Stimulated activated naive B cell treated with anti-CD40 and anti-IgM and Interleukin-4, amounts not matched to agents 10 μg/mL and 1 μg/mL and 100 μg/mL, for 72 hours (primary cell): ENCODE measurements at places on chromosomes 12 and 14.

DNA sequence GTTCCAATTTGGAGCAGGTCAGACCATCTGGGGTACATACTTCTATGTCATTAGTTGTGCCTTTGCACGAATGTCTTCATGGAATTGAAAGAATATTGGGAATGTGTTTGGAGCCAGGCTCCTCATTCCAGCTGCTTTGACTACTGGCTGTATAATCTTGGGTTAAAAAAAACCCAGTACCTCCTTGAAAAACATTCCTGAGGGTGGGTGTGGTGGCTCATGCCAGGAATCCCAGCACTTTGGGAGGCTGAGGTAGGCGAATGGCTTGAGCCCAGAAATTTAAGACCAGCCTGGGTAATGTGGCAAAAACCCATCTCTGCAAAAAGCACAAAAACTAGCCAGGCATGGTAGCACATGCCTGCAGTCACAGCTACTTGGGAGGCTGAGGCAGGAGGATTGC, 125.6 kb downstream of the TTC8 start:
- DNase-seq, result no peak
- H3K4me1 ChIP-seq, result no peaks in the 10 kb centered on the region
- no peak overlapping the region for H3K4me3 ChIP-seq
- no peak overlapping the region for H3K27ac ChIP-seq

GRCh38 chr12:121026274-121027045, 10.2 kb upstream of the C12orf43 start:
- no peak overlapping the region for H3K27ac ChIP-seq
- peaks cover 20% of the 10 kb centered on the region for H3K27me3 ChIP-seq
- no peaks in the 10 kb centered on the region for H3K4me1 ChIP-seq
- peaks cover 3% of the 10 kb centered on the region for H3K36me3 ChIP-seq

DNA sequence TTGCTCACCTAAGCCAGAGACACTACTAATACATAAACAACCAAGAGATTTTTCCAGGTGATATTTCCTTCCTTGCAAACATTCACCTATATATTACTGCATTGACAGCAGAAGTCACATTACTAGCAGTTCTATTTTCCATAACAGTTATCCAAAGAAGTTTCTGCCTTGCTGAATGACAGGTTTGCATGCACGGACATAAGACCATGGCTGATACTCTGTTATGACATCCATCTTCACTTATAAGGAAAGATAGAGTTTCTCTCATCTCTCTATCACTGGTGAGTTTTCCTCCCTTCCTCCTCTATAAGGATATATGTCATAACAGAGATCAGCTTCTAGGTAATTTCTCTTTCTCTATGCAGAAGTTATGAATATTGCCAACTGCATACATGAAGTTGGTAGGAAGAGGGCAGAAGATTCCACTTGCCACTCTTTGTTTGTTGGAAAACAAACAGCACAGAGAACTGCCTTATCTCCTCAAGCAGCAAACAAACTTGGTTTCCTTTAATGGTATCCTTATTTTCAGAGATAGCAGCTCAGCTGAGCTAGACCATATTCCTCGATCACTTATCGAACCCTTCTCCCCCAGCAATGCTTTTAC, 557.0 kb downstream of the VRK1 start:
- no peak for DNase-seq
- H3K4me1 ChIP-seq, result no peaks in the 10 kb centered on the region
- H3K27ac ChIP-seq, result no peak overlapping the region
- H3K4me3 ChIP-seq, result no peak overlapping the region
- H3K36me3 ChIP-seq, result no peaks in the 10 kb centered on the region

- no peak overlapping the region for H3K4me3 ChIP-seq
- DNase-seq, result no peak
- H3K36me3 ChIP-seq, result peaks cover 47% of the 10 kb centered on the region
- no peak overlapping the region for H3K27ac ChIP-seq
- no peaks in the 10 kb centered on the region for H3K27me3 ChIP-seq
- peaks cover 6% of the 10 kb centered on the region for H3K4me1 ChIP-seq
Measured at GRCh38 chr12:131751335-131751734, 40.4 kb downstream of the SFSWAP start.

DNA sequence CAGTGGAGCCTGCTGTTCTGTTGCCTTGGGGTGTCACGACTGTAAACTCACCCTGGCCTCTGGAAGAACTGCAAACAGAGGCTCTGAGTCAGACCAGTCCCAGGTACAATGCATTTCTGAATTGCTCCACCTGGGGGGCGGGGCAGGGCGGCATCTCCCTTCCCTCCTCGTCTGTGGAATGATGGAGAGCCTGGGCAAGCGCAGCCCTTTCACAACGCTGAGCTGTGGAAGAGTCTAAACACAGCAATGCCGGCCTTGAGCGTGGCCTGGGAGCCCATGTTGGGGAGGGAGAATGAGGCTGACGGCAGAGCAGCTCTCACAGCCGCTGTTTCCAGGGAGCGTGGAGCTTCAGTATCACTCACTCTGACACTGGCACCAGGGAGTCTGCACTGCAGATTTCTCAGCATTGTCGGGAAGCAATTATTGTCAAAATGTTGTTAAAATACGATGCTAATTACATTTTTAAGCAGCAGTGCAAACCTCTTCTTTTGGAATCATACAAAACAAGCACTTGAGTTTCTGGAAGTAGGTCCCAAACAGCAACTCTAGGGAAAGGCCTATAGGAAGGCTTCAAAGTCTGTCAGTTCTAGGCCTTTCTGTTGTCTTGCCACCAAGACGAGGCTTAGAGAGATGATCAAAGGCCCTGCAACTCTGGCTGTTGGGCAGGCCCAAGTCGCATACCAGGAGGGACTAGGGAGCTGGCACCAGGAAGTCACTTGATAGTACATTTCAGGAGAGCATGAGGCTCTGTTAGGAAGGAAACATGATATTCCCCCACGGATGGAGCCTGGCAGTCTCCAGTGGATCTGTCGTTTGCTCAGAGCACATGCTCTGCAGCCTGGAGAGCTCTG, 244.0 kb upstream of the FKBP4 start:
- DNase-seq, result no peak
- H3K36me3 ChIP-seq, result no peaks in the 10 kb centered on the region
- no peak overlapping the region for H3K4me3 ChIP-seq
- H3K27ac ChIP-seq, result no peak overlapping the region
- H3K4me1 ChIP-seq, result no peaks in the 10 kb centered on the region

GRCh38 chr14:103393070-103393469, 7.9 kb downstream of the MARK3 start:
- no peak overlapping the region for H3K27ac ChIP-seq
- no peak for DNase-seq
- no peaks in the 10 kb centered on the region for H3K27me3 ChIP-seq
- H3K36me3 ChIP-seq, result peaks cover 6% of the 10 kb centered on the region

GRCh38 chr12:10226731-10227130, 14.1 kb downstream of the GABARAPL1 start:
- no peak overlapping the region for H3K4me3 ChIP-seq
- no peaks in the 10 kb centered on the region for H3K27me3 ChIP-seq
- peaks cover 17% of the 10 kb centered on the region for H3K4me1 ChIP-seq
- DNase-seq, result no peak

DNA sequence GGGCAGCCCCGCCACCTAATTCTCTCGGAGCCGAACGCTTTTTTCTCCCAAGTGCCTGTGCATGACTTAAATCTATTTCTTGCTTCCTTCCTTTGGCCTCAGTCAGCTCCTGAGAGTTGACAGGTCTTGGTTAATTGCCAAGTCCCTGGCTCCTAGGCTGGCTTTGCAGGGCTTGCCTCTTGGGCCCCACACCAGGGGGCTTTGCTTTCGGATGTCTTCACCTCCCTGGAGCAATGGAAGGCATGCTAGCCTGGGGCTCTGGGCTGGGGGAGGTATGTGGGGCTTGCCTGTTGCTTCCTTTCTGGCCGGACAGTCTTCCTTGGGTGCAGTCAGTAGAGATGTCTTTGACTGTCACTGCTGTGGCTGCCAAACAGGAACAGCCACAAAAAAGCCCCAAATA, 2.2 kb upstream of the KRT80 start:
- H3K36me3 ChIP-seq, result no peaks in the 10 kb centered on the region
- H3K4me1 ChIP-seq, result no peaks in the 10 kb centered on the region
- H3K4me3 ChIP-seq, result no peak overlapping the region
- DNase-seq, result no peak
- no peak overlapping the region for H3K27ac ChIP-seq
- peaks cover 26% of the 10 kb centered on the region for H3K27me3 ChIP-seq

- H3K27me3 ChIP-seq, result peaks cover 4% of the 10 kb centered on the region
- H3K4me3 ChIP-seq, result no peak overlapping the region
- peaks cover 2% of the 10 kb centered on the region for H3K36me3 ChIP-seq
- H3K27ac ChIP-seq, result no peak overlapping the region
- H3K4me1 ChIP-seq, result no peaks in the 10 kb centered on the region
Measured at GRCh38 chr14:59511916-59512575, 27.7 kb downstream of the JKAMP start.

GRCh38 chr14:99407416-99407815, 73.2 kb downstream of the SETD3 start:
- H3K27ac ChIP-seq, result no peak overlapping the region
- no peaks in the 10 kb centered on the region for H3K27me3 ChIP-seq
- peaks cover 23% of the 10 kb centered on the region for H3K36me3 ChIP-seq

DNA sequence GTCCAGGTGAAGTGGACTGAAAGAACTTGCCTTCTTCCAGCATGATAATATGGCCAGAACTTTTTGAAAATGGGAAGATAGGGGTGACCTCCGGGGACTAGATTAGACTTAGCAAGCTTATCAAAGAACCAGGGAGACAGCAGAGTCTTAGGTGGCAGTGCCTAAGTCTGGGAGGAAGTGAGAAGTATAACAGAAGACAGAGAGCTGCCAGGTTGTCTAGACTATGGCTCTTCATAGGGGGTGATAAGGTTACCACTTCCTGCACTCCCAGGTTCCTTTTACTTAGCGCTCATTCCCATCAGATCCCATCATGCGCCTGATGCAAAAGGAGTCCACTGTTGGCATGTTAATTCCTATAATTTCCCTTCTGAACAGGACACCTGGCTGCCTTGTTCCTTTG, 69.9 kb downstream of the PLXNC1 start:
- DNase-seq, result no peak
- no peak overlapping the region for H3K4me3 ChIP-seq
- H3K36me3 ChIP-seq, result peaks cover 23% of the 10 kb centered on the region
- no peaks in the 10 kb centered on the region for H3K27me3 ChIP-seq
- H3K4me1 ChIP-seq, result peaks cover 19% of the 10 kb centered on the region

DNA sequence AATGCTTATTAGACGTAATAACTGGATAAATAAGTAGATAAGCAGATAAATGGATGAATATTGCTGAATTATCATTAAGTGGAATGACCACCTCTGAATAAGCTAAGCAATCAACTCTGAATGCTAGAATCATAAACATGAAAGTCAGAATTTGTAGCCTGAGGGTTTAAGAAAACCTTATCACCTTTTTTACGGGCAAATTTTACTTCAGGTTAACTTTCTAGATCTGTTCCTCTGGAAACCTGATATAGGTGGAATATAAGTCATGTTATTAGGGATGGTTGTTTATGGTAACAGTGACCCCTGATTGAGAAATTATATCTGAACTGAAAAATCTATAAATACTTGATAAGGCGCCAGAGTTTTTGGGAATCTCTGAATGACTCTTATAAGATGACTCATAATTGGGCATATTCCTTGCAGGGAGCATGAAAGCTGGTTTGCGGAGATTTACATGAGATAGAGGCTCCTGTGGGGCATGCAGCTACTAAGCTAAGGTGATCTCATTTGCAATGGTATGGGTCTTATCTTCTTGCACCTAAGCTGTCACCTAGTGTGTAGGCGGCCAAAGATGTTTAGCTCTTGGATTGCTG, 12.1 kb downstream of the SPX start:
- H3K36me3 ChIP-seq, result no peaks in the 10 kb centered on the region
- no peak overlapping the region for H3K4me3 ChIP-seq
- peaks cover 27% of the 10 kb centered on the region for H3K27me3 ChIP-seq
- no peak for DNase-seq
- no peak overlapping the region for H3K27ac ChIP-seq
- H3K4me1 ChIP-seq, result no peaks in the 10 kb centered on the region

DNA sequence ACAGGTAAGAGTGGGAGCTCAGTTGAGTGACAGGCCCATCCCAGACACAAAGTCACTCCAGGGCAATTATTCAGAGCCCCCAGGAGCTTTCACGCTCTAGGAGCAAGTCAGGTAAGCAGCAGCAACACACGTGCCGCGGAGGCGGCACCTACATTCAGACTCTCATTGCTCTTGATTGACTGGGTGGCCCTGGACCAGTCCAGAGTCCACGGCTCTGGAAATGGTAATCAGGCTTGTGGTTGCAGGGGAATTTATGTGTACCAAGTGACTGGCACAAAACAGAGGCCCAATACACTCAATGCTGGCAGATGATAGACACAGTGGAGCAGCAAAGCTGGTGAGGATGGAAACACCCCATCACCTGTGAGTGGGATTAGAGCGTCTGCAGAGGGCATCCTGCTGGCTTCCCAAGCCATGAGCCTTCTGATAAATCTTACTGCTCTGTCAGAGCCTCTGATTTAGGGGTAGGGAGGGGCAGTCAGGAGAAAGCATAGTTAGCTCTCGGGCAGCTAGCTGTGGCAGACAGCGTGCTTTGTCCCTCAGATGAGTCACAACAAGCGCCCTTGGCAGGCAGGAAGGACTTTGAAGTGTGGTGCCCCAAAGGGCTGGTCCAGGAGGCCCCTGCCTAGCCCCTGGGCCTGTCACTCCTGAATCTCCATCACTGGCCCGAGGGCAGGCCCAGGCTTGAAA, 344.7 kb downstream of the CACNA1C start:
- no peak overlapping the region for H3K27ac ChIP-seq
- H3K4me3 ChIP-seq, result no peak overlapping the region
- H3K4me1 ChIP-seq, result no peaks in the 10 kb centered on the region
- no peaks in the 10 kb centered on the region for H3K27me3 ChIP-seq

GRCh38 chr12:70330158-70330557, 35.9 kb upstream of the KCNMB4 start:
- peaks cover 11% of the 10 kb centered on the region for H3K36me3 ChIP-seq
- no peaks in the 10 kb centered on the region for H3K27me3 ChIP-seq
- DNase-seq, result no peak
- H3K27ac ChIP-seq, result no peak overlapping the region
